ENCODE measurements at places on chromosomes 5 and 9.
A peak's percentile ranks its signal among the peaks of the same experiment; 100 is the strongest.

GRCh38 chr5:16625096-16625495 lies 8.3 kb upstream of the RETREG1 start:
- no peak for DNase-seq

- no peak for DNase-seq
Observed at GRCh38 chr5:169009123-169009522, 291.8 kb downstream of the SLIT3 start.

- DNase-seq: no peak
Observed at GRCh38 chr9:85421641-85422040, 320.1 kb downstream of the AGTPBP1 start.

- DNase-seq: no peak
Observed at GRCh38 chr9:112387115-112387514, 7.2 kb downstream of the HSDL2 start.

GRCh38 chr5:44360919-44361318 lies 28.3 kb downstream of the FGF10 start:
- no peak for DNase-seq

- DNase-seq: no peak
Observed at GRCh38 chr9:106843371-106843770, 19.6 kb upstream of the ZNF462 start.

DNA sequence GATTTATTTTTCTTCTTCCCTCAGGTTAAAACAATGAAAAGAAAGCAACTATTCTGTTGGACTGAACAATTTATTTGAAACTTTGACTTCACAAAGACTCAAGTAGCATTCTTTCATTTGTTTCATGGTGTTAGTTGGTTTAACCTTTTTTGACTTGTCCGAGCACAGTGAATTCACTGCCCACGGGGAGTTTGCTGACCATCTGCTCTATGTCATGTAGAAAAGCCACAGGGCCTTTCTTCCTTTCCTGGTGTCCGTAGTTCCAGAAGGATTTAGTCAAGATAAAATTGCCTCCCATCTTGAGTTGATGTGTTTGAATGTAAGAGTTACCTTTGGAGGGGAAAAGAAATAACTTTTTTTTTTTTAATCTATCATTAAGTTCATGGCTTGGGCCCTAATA lies 55.1 kb upstream of the ZNF608 start:
- no peak for DNase-seq

- DNase-seq: no peak
Observed at GRCh38 chr5:145689235-145689634, 145.9 kb downstream of the PRELID2 start.

- DNase-seq: no peak
Observed at GRCh38 chr5:122029818-122030217, 48.2 kb downstream of the LOX start.

DNA sequence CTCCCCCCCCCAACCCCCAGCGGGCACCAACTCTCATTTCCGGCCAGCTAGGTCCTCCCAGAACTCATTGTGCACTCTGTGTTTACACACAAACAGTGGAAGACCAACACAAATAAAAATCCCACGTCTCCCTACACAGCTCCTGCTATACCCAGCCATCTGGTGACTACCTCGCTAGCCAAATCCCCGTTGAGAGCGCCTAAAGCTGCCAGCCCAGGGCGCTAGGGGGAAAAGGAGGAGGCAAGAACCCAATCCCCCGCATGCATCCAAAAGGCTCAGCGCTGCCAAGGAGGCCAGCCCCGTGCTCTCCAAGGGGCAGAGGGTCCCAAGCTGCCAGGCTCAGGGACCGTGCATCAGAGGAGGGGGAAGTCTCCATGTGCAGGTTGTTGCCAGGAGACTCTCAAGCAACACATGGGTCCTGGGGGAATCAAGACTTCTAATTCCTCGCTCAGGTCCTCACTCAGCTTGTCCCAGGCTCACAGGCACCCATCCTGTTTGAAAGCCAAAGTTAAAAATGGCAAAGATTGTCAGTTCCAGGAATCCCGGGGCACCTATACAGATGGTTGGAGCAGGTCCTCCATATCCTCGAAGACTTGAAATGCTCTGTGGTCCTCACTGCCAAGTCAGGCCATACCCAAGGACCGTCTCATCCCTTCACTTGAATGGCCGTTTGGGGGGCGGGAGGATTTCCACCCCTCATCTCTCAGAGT lies 2.7 kb downstream of the ASTN2 start:
- DNase-seq: no peak

- DNase-seq: no peak
Observed at GRCh38 chr9:108609227-108609896, 246.4 kb downstream of the ACTL7B start.

GRCh38 chr9:113946496-113947115 lies 70.5 kb downstream of the ZNF618 start:
- DNase-seq: no peak

GRCh38 chr9:38301376-38302106 lies 91.0 kb upstream of the ALDH1B1 start:
- DNase-seq: no peak

DNA sequence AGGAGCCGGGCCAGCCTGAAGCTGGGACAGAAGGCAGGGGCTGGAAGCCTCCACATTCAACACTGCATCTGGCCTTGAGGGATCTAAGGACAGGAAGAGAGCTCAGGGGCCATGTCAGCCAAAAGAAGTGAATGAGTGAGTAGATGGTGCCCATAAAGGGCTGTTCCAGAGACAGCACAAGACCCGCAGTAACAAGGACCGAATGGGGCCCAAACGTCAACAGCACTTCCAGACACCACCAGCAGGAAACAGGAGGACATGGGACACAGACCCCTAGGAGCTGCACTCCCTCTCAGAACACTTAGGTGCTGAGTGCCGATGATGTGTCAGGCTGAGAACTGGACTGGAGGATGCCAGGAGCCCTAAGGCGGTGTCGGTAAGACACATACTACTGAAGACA lies 114.8 kb upstream of the FAM120A start:
- no peak for DNase-seq

GRCh38 chr5:32160228-32160627 lies 13.9 kb downstream of the GOLPH3 start:
- no peak for DNase-seq

DNA sequence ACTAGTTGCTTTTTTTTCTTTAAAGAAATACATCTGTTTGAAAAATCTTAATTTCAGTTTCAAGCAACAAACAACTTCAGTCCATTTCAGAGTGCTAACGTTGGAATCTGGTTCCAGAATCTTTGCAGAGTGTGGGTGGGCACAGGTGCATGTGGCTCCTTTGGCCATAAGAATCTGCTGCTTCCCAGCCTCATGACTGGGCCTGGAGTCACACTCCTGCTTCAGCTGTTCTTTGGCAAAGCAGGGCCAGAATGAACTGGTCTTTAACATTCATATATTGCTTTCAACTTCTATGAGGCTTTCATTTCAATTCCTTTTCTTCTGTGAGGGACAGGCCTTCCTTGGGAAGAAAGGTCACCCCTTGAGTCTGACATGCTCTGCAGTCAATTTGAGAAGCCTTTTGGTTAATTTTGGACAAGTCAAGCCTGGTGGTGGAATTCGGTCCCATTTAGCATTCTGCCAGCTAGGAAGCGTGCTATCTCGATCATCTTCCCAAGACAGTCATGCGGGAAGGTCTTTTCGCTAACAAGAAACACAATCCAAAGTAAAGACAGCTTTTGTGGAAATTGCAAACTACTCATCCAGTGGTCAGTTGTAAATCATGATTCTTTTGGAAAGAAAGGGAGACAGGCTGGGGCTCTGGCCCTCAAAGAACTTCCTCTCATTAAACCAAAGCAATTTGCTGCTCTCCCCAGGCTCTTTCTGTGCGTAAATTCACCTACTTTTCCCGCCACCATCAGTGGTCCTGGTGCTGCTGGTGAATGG lies 55.2 kb downstream of the SLC1A3 start:
- no peak for DNase-seq

DNA sequence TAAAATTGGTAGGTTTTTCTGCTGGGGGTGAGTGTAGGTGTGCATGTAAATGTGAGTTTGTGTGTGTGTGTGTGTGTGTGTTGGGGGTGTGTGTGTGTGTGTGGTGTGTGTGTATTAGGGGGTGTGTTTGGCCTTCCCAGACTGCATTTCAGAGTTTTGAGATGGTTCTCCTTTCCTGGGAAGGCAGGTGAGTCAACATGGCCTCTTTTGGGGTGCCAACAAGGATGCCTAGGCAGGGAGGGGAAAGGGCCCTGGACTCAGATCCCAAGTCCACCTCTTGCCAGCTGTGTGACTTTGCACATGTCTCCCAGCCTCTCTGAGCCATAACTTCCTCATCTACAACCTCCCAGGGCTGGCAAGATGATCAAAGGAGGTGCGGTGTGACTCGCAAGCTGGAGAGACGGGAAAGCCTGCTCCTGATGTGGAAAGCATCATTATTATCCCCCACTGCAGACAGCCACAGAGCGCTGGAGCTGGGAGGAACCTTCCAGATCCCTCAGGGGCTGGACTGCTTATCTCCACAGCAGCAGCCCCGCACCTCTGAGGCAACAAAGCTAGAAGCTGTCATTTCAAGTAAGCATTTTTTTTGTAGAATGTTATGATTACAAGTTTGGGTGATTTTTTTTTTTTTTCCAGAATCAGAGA lies 63.5 kb upstream of the TBC1D2 start:
- DNase-seq: no peak

DNA sequence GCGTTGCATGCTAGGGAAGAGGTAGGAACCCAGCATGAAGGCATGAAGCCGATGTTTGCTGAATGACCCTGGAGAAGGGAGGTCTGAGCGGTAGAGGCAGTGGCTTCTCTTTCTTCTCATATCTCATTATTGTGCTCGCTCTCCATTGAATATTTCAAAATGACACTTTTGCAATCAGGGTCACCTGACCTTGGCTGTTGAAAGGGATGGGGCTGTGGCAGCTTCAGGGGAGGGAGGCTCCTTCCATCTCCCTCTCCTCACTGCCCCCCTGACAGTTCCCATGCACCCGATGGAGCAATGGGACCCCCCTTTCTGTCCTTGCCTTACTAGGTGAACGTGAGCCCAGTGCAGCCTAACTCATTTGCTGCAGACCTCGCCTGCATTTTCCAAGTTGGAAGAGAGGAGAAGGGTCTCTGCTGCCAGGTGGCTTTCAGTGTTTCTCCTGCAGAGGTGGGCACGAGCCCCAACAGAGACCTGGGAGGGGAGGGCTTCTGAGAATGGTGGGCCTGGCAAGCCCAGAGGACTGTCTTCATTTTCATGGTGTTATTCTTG lies 17.9 kb downstream of the STC2 start:
- no peak for DNase-seq

GRCh38 chr5:159017786-159018185 lies 81.9 kb downstream of the EBF1 start:
- DNase-seq: no peak

DNA sequence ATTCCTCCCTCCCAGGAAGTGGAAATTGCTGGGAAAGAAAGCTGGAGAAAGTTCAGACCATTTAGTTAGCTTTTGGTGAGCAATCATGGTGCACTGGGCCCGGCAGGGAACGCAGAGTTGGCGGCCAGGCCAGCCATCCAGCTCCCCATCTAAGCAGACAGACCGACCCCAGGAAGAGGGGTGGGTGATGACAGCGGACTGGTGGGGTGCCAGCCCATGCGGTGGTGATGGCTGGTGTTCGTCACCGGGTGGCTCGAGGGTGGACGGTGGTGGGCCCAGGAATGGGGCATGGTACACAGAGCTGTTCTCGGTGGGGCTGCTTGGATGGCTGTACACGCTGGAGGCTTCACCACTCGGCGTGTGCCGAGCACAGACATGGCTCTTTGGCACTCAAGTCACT lies 85.6 kb upstream of the ARAP3 start:
- no peak for DNase-seq

- DNase-seq: peak; percentile 31
Observed at GRCh38 chr5:148957591-148958202, 105.2 kb downstream of the SH3TC2 start.

GRCh38 chr5:44294516-44294915 lies 94.7 kb downstream of the FGF10 start:
- no peak for DNase-seq

- no peak for DNase-seq
Observed at GRCh38 chr9:105930011-105930627, 235.8 kb downstream of the TMEM38B start.

DNA sequence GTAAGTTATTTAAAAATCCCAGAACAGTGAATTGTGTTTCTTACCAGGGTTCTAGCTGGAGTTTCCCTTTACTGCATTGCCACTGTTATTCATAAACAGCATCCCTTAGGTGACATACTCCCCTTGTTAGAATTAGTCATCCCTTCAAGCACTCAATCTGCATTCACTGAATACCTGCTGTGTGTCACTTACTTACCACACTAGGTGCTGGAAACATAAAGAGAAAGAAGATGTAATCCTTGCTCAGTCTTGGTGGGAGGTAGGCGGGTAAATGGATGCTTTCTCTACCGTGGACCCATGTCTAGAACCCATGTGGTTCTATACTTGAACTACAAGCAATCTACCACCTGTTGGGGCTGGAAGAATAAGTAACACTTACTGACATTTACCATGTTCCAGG lies 371.6 kb downstream of the KDM4C start:
- DNase-seq: no peak

GRCh38 chr9:13756943-13757342 lies 477.5 kb upstream of the MPDZ start:
- no peak for DNase-seq

DNA sequence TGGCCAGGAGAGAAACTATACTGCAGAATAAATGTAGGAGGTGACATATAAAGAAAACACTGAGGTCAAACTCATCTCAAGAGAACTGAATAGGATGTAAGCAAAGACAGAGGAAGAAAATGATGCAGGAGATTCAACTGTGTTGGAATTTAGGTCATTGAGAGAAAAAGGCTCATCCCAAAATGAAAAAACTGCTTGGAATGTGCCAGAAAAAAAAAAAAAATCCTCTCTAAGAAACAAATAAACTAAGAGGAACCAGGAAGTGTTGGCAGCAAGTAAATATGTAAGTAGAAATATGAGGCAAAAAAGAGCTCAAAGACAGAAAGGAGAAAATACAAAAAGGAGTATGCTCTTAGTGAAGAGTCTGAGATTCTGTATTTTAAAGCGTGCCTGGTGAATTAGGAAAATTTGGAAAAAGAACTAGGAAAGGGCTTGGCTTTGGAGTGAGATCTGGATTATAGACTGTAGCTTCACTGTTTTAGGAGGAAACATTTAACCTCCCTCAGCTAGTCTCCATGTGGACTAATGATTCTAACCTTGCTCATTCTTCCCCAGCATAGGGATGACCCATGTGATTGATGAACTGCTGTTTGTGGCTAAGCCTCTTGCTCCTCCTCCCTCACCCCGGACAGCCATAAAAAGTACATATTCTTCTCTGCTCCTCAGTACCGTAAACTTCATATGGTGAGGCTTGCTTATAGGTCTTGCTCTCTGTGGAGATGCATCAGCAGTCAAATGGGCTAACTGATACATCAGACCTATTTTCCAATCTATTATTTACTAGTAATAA lies 185.6 kb upstream of the POU5F2 start:
- DNase-seq: no peak

DNA sequence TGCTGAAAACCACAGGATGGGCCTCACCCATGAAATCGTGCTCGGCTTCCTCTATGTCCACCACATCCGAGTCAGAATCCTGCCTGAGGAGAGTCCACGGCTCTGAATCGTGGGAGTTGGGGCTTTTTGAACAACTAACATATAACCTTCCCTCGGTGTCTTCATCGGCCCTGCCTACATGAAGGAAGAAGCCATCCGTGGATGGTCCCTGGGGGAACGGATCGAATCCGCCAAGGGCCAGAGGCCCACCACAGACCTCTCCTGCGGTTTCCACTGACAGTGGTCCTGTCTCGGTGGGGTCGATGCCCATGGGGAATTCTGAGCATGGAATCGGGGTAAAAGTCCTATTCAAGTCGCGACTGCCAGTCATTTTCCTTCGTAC lies 85.0 kb downstream of the CAMSAP1 start:
- no peak for DNase-seq

Measured in central memory CD8-positive, alpha-beta T cell (primary cell).